Activated CD4-positive, alpha-beta T cell treated with anti-CD3 and anti-CD28 coated beads, Interleukin-2, amount 10 ng/mL, durations not matched to agents 24 days and 14 days (primary cell): ENCODE measurements at places on chromosomes 7 and 10. TPM values are rescaled to one million over a fixed set of nuclear protein-coding genes. Genes with fewer than 3 reads are reported as not detected.

DNA sequence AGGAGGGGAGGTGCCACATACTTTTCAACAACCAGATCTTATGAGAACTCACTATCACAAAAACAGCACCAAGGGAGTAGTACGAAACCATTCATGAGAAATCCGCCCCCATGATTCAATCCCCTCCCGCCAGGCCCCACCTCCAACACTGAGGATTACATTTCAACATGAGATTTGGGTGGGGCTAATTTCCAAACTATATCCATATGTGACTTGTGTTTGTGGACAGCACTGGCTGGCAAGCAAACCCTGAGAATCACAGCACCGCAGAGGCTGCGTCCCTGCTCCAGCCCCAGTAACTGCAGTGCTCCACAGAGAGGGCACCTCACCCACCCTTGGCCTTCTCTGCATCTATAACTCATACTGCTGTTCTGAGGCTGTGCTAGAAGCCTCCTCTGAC is 211.2 kb upstream of the PODXL start:
- no peaks in the 10 kb centered on the region for H3K36me3 ChIP-seq
- DNase-seq: no peak
- peaks cover 2% of the 10 kb centered on the region for H3K27me3 ChIP-seq
- no peak overlapping the region for H3K4me3 ChIP-seq
- no peaks in the 10 kb centered on the region for H3K4me1 ChIP-seq

NPY4R gene
- total RNA-seq: not detected in 2 replicates

- H3K4me1 ChIP-seq: no peaks in the 10 kb centered on the region
- DNase-seq: no peak
- no peaks in the 10 kb centered on the region for H3K27me3 ChIP-seq
- H3K4me3 ChIP-seq: no peak overlapping the region
- H3K36me3 ChIP-seq: no peaks in the 10 kb centered on the region
Observed at GRCh38 chr7:112140600-112140999, 65.6 kb downstream of the DOCK4 start.

DNA sequence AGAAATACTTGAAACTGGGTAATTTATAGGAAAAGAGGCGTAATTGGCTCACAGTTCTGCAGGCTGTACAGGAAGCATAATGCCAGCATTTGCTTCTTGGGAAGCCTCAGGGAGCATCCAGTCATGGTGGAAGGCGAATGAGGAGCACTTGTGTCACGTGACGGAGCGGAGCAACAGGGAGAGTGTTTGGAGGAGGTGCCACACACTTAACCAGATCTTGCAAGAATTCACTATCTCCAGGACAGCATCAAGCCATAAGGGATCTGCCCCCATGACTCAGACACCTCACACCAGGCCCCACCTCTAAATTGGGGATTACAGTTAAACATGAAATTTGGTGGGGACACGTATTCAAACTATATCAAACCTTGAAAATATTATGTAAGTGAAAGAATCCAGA is 89.3 kb downstream of the WIPF3 start:
- H3K27ac ChIP-seq: no peak overlapping the region
- DNase-seq: no peak
- peaks cover 6% of the 10 kb centered on the region for H3K27me3 ChIP-seq
- H3K4me3 ChIP-seq: no peak overlapping the region
- no peaks in the 10 kb centered on the region for H3K4me1 ChIP-seq
- no peaks in the 10 kb centered on the region for H3K36me3 ChIP-seq

GRCh38 chr10:116654816-116655215 is 34.1 kb downstream of the PNLIPRP2 start:
- H3K4me1 ChIP-seq: no peaks in the 10 kb centered on the region
- H3K4me3 ChIP-seq: no peak overlapping the region
- DNase-seq: no peak
- H3K27ac ChIP-seq: no peak overlapping the region
- H3K27me3 ChIP-seq: peaks cover 2% of the 10 kb centered on the region
- H3K36me3 ChIP-seq: no peaks in the 10 kb centered on the region

DNA sequence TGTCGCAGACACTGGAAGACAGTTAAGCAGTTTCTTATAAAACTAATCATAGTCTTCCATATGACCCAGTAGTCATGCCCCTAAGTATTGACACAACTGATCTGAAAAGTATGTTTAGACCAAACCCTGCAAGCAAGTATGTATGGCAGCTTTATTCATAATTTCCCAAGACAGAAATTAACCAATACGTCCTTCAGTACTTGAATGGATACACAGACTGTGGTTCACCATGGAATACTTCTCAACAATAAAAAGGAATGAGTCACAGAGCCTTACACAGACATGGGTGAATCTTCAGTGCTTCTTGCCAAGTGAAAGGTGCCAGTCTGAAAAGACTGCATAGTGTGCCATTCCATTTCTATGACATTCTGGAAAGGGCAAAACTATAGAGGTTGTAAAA is 50.2 kb upstream of the AKR1E2 start:
- H3K4me3 ChIP-seq: no peak overlapping the region
- no peaks in the 10 kb centered on the region for H3K36me3 ChIP-seq
- peak overlapping the region; percentile 83 for H3K27ac ChIP-seq
- peaks cover 46% of the 10 kb centered on the region for H3K27me3 ChIP-seq
- peaks cover 5% of the 10 kb centered on the region for H3K4me1 ChIP-seq

- H3K27me3 ChIP-seq: no peaks in the 10 kb centered on the region
- peaks cover 39% of the 10 kb centered on the region for H3K4me1 ChIP-seq
- DNase-seq: peak; percentile 75
Observed at GRCh38 chr10:103429647-103430046, 22.5 kb downstream of the CALHM2 start.

GRCh38 chr10:102767428-102768160 is 23.8 kb downstream of the WBP1L start:
- no peak for DNase-seq
- no peaks in the 10 kb centered on the region for H3K27me3 ChIP-seq
- peaks cover 28% of the 10 kb centered on the region for H3K4me1 ChIP-seq
- H3K36me3 ChIP-seq: peaks cover 11% of the 10 kb centered on the region
- H3K4me3 ChIP-seq: no peak overlapping the region

TSPAN33 gene
- 5.4 and 6.2 TPM in 2 replicates for total RNA-seq

CHST15 gene
- 0.16 and 0.36 TPM in 2 replicates for total RNA-seq

DNA sequence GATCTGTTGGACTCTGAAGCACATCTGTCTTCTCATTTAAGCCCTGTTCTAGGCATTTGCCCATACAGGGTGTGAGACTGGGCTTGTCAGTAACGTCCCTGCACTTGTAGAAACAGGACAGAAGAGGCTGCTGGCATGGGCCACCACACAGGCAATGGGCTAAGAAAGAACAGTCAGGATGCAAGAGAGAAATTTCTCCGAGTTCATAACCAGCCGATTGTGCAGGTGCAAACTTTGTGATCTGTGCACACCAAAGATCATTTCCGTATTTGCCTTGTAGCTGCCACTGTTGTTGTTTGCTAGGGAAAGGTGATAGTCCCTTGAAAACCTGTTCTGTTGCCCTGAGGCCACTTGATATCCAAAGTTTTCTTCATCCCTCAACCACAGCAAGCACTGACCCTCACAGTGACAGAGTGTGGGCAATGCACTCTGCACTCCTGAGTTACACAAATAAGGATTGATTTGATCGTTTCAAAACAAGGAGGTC is 20.3 kb downstream of the KLF6 start:
- H3K4me3 ChIP-seq: peak overlapping the region; percentile 70
- no peak for DNase-seq
- peaks cover 4% of the 10 kb centered on the region for H3K36me3 ChIP-seq
- no peaks in the 10 kb centered on the region for H3K27me3 ChIP-seq
- H3K27ac ChIP-seq: peak overlapping the region; percentile 84

DNA sequence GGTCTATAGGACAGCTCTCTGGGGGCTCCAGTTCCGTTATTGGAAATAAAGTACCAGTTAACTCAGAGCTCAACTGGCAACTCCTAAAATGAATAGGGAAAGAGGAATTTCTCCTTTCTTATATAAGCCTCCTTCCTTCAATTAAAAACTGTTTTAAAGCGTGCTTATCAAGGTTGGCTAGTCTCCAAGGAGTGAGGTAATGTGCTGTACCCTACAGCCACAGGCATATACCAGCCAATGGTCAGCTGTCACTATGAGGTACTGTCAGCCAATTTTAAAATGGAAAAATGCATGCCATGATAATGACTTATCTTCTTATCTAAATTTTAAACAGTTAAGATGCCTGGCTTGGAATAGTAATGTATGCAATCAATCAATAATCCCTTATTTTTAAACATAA is 76.2 kb downstream of the PLCE1 start:
- H3K27ac ChIP-seq: no peak overlapping the region
- no peaks in the 10 kb centered on the region for H3K27me3 ChIP-seq
- H3K36me3 ChIP-seq: no peaks in the 10 kb centered on the region
- no peak for DNase-seq
- no peaks in the 10 kb centered on the region for H3K4me1 ChIP-seq
- no peak overlapping the region for H3K4me3 ChIP-seq
